NCI-H524 (cell line): ENCODE measurements at places on chromosomes 12 and 14.

GRCh38 chr14:91946622-91947474 lies 646 bp downstream of the FBLN5 start:
- peak; percentile 7 for DNase-seq

DNA sequence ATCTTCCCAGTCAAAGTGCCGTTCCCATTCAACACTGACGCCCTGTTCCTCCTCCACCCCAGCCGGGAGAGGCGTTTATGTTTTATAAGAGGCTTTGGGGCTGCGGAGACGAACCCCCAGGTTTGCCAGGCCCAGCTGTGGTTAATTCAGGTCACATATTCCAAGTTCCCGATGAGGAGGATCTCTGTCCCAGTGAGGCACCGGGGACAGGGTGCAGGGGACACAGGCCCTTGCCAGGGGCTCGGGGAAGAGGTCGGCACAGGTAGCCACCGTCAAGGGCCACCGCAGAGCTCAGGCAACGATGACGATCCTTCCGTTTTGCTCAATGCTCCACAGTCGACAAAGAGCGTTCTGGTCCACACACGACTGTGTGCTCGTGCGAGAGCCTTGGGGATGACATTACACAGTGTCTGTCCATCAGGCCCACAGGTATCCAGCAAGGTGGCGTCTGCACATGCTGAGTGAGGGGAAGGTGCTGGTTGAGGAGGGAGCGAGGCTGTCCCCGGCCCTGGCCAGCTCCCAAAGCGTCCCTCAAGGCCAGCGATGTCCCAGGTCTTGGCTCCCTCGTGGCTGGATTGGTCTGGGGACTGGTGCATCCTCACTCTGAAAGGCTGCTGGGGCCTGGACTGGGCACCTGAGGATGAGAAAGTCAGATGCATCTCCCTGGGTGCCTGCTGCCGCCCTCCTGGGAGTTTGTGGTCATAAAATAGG lies 189.2 kb upstream of the C14orf180 start:
- DNase-seq, result no peak

GRCh38 chr12:109696485-109697269 lies 16.9 kb upstream of the FAM222A start:
- no peak for DNase-seq

- DNase-seq, result no peak
Observed at GRCh38 chr12:98137278-98137677, 378.1 kb upstream of the TMPO start.

DNA sequence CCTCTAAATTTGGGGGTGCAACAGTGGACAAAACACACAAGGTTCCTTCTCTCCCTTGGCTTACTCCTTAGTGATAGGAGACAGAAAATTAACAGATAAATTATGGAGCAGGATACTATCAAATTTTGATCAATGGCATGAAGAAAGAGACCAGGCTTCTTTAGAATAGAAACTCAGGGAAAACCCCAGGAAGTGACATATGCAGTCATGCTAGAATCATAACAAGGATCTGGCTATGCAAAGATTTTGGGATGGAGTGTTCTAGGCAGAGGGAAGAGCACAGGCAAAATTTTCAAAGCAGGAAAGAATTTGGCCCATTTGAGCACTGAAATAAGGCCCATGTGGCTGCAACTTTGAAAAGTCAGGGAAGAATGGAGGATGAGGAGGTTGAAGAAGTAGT lies 182.3 kb upstream of the PLEKHG7 start:
- no peak for DNase-seq

GRCh38 chr14:74843653-74844052 lies 32.3 kb downstream of the PROX2 start:
- DNase-seq, result no peak

GRCh38 chr12:124477107-124477915 lies 90.1 kb downstream of the NCOR2 start:
- no peak for DNase-seq

DNA sequence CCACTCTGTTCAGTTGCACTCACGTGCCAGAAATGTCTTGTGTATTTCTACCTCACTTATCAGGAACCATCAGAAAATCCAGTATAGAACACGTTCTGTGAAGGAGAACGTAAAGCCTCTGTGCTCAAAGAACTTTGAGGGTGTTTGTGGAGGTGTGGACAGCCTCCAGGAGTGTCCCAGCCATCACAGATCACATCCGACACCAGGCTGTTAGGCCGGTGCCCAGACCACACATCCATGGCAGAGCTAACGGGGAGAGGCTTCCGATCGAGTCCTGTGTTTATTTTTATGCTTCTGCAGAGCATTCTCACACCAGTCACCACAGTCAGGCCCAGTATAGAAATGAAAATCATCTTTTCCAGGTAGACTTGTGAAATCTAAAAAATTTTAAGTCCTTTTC lies 53.6 kb downstream of the TPCN1 start:
- DNase-seq, result no peak

DNA sequence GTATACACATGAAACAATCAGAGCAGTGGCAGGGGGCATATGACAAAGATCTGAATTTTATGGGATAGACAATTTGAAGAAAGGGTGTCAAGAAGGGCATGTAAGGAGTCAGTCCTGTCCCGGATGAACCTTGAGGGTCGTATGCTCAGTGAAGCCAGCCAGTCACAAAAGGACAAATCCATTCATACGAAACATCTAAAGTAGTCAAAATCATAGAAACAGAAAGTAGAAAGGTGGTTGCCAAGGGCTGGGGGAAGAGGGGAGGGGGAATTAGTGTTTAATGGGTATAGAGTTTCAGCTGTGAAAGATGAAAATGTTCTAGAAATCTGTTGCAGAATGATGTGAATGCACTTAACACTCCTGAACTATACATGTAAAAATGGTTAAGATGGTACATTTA lies 157.5 kb downstream of the TGFB3 start:
- DNase-seq, result peak; percentile 35

GRCh38 chr12:77841521-77841920 lies 10.8 kb downstream of the NAV3 start:
- DNase-seq, result no peak

GRCh38 chr12:9387450-9387849 lies 179.3 kb upstream of the PZP start:
- no peak for DNase-seq

- no peak for DNase-seq
Observed at GRCh38 chr12:54240971-54241588, 38.8 kb downstream of the CBX5 start.

- no peak for DNase-seq
Observed at GRCh38 chr14:21219561-21220111, 49.6 kb downstream of the HNRNPC start.

DNA sequence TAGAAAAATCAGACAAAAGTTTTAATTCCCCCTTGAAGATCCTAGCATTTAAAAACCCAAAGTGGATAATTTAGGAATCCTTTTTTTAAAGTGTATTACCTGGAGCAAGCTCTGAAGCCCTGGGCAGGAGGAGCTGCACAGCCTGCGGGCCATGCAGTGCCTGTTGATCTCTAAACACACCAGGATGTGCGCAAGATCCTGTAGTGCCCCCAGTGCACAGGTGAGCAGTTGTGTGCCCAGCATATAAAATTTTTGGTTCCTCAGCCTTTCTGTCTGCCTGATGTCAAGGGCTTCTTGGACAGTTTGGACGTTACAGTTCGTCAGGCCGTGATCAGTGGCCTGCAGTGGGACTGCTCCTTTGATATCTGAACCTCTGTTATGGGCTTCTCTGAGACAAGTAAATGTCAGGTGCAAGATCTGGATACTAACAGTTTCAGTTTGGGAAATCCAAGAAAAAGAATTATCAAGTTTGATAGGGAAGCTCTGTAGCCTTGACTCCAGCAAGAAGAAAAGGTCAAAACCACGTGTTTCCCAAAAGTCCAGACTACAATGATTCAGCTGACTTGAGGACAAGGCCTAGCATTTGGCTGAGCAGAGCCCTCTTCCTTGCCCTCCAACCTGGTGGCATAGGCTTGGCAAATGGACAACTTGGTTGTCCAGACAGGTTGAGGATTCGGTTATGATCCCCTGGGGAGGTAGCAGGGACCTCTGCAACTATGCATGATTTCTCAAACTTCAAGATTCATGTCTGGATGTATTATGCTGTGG lies 1.0 kb downstream of the ATXN7L3B start:
- no peak for DNase-seq

GRCh38 chr12:15273896-15274295 lies 48.4 kb upstream of the PTPRO start:
- DNase-seq, result no peak

DNA sequence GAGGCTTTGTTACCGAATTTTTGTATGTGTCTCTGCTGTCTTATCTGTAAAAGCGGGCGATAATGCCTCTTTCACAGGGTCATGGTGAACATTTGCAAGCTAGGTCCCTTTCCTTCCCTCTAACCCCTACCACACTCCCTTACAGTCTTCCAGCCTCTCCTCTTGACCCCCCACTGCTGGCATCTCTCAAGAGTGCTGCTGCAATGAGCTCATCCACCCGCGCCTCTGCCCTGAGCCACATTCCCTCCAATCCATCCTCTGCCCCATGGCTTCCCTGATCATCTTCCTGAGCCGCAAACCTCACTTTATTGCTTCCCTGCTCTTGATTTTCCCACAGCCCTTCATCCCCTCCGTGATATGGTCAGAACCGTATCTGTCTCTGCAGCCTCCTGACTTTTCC lies 343.6 kb downstream of the BCL11B start:
- DNase-seq, result no peak

DNA sequence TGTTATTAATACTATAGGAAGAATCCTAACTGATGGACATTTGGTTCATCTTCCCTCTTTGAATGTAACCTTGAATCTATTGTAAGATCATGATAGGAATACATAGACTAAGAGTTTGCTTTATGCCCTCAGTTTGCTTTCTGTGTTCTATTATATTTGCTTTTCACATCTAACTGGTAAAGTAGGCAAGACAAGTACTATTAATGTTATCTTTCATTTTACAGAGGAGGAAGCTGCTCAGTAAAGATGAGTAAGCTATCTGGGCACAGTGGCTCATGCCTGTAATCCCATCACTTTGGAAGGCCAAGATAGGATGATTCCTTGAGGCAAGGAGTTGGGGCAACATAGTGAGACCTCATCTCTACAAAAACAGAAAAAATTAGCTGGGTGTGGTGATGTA lies 103.0 kb downstream of the TMTC2 start:
- no peak for DNase-seq

- DNase-seq, result no peak
Observed at GRCh38 chr14:77203611-77204458, 22.2 kb downstream of the TMEM63C start.

GRCh38 chr14:30874999-30875787 lies 834 bp downstream of the COCH start:
- peak; percentile 43 for DNase-seq

GRCh38 chr14:93049867-93050331 lies 65.8 kb downstream of the ITPK1 start:
- no peak for DNase-seq

DNA sequence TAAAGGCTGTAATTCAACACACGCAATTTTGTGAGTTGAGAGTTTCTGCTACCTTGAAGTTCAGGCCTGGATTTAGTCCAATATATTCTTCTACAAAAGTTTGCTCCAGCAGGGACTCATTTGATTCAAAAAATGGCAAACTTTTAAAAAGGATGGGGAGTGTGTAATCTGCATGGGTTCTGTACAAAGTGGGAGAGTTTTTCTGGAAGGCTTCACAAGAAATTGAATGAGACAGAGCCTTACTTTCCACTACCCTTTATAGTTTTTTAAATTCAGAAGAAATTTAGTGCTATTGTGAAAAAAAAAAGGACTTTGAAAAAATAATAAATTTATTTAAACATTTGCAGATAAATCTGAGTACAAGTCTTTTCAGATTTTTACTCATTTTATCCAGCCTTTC lies 116.9 kb downstream of the METTL25 start:
- no peak for DNase-seq

DNA sequence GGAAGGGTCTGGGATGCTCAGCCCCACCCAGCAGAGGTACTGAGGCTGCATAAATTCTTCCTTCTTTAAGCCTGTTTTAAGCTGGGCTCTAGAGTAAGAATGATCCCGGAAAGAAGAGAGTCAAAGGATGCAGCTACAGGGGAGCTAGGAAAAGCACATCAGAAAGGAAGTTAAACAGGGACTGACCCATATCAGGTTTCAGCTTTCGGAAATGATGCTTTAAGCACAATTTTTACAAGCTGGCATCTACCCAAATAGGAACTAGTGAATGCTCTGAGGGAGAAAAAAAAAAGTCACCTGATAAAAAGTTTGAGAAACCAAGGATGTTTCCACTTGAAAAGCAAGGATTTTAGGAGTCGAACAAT lies 22.0 kb downstream of the TSPAN8 start:
- DNase-seq, result no peak

DNA sequence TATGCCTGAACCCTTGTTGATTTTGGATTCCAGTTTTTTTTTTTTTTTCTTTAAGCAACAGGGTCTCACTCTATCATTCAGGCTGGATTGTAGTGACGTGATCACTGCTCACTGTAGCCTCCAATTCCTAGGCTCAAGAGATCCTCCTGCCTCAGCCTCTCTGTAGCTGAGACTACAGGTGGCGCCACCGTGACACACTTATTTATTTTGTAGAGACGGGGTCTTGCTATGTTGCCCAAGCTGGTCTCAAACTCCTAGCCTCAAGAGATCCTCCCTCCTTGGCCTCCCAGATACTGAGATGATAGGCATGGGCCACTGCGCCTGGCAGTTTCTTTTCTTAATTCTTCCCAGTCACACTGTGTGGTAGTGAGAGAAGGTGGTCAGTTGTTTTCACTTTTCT lies 25.2 kb downstream of the ACADS start:
- no peak for DNase-seq

GRCh38 chr12:121172145-121172544 lies 37.8 kb upstream of the P2RX4 start:
- no peak for DNase-seq

DNA sequence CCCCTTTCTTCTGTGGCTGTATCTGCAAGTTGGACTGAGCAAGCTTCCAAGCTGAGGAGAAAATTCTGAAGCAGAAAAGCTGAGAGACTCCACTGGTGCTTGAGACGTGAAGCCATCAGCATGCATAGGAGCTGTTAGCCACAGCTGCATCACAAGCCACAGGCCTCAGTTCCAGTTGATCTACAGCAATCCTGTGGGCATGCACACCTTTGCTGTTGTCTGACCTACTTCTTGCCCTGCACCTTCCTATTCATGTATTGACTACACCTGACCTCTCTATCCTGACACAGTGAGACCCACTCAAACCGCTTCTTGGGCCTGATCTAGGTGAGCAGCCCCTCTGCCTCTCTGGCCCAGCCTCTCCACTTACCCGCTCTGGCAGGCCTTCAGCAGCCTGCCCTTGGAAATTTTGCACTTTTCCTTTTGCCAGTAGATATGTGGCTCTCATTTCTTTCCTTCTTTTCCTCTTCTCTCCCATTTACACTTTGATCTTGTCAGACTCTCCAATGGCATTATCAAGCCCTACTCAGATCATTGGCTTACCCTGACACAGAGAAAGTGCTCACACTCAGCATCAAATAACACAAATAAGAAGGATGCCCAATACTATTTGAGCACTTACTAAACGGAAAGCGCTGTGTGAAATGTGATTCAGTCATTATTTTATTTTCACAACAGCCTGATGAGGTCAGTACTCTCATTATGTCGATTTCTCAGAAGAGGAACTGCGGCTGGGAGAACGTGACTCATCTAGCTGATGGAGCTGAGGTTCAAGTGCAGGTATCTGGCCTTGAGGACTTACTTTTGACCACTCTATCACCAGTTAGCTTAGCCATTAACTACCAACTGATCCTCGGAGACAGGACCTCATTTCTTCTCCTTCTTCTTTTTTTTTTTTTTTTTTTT lies 21.9 kb upstream of the PTGR2 start:
- DNase-seq, result no peak

- no peak for DNase-seq
Observed at GRCh38 chr12:69123919-69124638, 115.3 kb upstream of the CPSF6 start.

GRCh38 chr12:84793558-84794367 lies 118.8 kb downstream of the SLC6A15 start:
- DNase-seq, result no peak

- no peak for DNase-seq
Observed at GRCh38 chr12:28780096-28780495, 369.0 kb upstream of the FAR2 start.
